IPS DF 6.9 (cell line): ENCODE measurements at places on chromosomes 4 and X.

DNA sequence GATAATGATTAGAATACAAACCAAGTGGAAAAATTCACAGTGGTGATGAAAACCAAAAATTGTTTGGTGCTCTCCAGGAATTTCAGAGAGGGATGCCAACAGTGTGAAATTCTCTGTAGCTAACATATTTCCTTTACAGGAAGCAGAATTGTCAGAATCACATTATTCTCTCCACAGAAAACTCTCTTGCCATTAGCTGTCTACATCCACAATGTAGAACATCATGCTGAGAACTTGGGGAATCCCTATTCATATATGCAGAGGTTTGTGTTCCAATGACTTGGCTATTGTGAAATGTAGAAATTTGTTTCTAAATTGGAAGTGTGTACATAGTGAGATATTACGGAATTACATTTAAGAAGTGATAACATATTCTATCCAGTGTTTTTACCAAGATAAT is 142.0 kb downstream of the PCDH7 start:
- no peaks in the 10 kb centered on the region for H3K36me3 ChIP-seq
- no peak for DNase-seq
- no peaks in the 10 kb centered on the region for H3K27me3 ChIP-seq
- H3K27ac ChIP-seq: no peak overlapping the region

DNA sequence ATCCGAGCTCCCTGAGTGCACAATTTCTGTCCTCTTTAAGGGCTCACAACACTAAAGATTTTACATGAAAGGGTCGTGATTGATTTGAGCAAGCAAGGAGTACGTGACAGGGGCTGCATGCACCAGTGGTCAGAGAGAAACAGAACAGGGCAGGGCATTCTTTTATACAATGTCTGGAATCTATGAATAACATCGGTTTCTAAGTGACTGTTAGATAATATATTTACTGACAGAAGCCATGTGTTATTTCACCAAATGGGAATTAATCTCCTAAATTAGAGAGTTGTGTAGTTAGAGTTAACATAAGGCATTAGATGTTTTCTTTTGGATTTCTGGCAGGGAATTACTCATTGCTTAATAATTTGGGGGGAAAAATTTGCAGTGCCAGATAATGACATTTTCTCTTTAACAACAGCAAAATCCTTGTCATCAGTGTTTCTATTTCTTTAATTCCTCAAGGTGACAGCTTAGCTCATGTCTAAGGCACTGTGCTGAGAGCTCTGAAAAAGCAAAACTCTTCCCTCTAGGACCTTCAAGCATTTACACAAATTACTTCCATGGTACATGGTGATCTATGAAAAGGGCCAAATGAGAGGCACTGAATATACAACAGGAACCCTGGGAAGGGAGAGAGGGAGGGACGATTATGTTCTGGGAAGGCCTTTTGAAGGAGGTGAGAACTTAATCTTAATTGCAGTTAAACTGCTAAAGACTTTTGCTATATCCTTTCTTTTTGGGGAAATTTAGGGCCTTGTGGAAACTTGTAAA is 145.0 kb downstream of the RTL3 start:
- H3K36me3 ChIP-seq: no peaks in the 10 kb centered on the region
- H3K4me1 ChIP-seq: no peaks in the 10 kb centered on the region
- H3K4me3 ChIP-seq: no peak overlapping the region
- no peaks in the 10 kb centered on the region for H3K27me3 ChIP-seq

- no peaks in the 10 kb centered on the region for H3K27me3 ChIP-seq
- H3K4me3 ChIP-seq: no peak overlapping the region
- no peak for DNase-seq
Observed at GRCh38 chr4:17650406-17650805, 36.0 kb downstream of the MED28 start.

DNA sequence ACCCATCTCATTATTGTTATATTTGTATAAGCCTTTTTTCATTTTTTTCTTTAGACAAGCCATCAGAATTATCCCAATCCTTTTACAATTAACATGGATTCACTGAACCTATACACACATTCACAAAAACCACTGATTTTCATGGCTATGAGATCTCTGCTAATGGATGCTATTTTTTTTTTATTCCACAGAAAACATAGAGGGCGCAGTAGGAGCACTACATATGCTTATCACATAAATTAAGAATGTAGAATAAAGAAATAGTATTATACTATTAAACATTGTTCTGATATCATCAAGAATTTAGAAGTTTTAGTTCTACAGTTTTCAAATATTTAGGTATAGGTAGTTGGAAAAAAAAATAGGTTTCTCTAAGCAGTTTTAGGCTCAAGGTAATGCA is 1477.4 kb downstream of the ARAP2 start:
- H3K4me1 ChIP-seq: no peaks in the 10 kb centered on the region
- DNase-seq: no peak
- no peaks in the 10 kb centered on the region for H3K36me3 ChIP-seq
- H3K27ac ChIP-seq: no peak overlapping the region
- no peak overlapping the region for H3K4me3 ChIP-seq

DNA sequence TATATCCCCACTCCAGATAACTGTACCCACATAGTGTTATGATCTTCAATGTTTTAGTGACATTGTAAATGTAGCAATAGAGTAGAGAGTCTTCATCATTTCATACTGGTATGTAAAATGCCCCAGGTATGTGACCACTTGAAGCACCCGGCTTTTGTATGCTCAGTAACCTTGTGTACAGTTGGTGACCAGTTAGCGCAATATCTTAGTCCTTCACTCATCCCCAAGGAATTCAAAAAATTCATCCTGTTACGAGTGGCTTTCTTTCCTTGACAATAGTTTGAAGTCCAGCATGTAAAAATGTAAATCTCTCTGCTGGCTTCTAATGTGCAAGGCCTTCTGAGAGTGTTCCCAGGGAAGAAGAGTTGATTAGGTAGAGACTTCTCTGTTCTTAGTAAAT is 145.6 kb downstream of the ARX start:
- H3K27me3 ChIP-seq: no peaks in the 10 kb centered on the region
- no peak overlapping the region for H3K4me3 ChIP-seq
- H3K27ac ChIP-seq: no peak overlapping the region

GRCh38 chr4:15244354-15244753 is 183.5 kb upstream of the C1QTNF7 start:
- H3K27ac ChIP-seq: no peak overlapping the region
- no peaks in the 10 kb centered on the region for H3K27me3 ChIP-seq
- no peaks in the 10 kb centered on the region for H3K4me1 ChIP-seq
- DNase-seq: no peak
- no peak overlapping the region for H3K4me3 ChIP-seq

GRCh38 chr4:139501117-139501516 is 47.2 kb downstream of the RAB33B start:
- H3K4me1 ChIP-seq: peaks cover 4% of the 10 kb centered on the region; the same call in 1 of the 2 replicates
- H3K36me3 ChIP-seq: no peaks in the 10 kb centered on the region
- no peak for DNase-seq
- no peak overlapping the region for H3K4me3 ChIP-seq
- H3K27me3 ChIP-seq: no peaks in the 10 kb centered on the region

GRCh38 chr4:105426187-105426897 is 47.5 kb downstream of the PPA2 start:
- no peak overlapping the region for H3K27ac ChIP-seq
- H3K4me3 ChIP-seq: no peak overlapping the region
- H3K4me1 ChIP-seq: no peaks in the 10 kb centered on the region
- no peaks in the 10 kb centered on the region for H3K36me3 ChIP-seq

- no peak overlapping the region for H3K4me3 ChIP-seq
- H3K36me3 ChIP-seq: peaks cover 2% of the 10 kb centered on the region; the same call in 1 of the 2 replicates
- no peaks in the 10 kb centered on the region for H3K4me1 ChIP-seq
- no peaks in the 10 kb centered on the region for H3K27me3 ChIP-seq
Observed at GRCh38 chrX:48942895-48943294, 14.5 kb downstream of the OTUD5 start.

- H3K27ac ChIP-seq: no peak overlapping the region
- no peak overlapping the region for H3K4me3 ChIP-seq
- H3K4me1 ChIP-seq: no peaks in the 10 kb centered on the region; the same call in 1 of the 2 replicates
- no peaks in the 10 kb centered on the region for H3K36me3 ChIP-seq
- no peak for DNase-seq
Observed at GRCh38 chrX:139832718-139833309, 100.0 kb downstream of the ATP11C start.

- no peak for DNase-seq
- no peaks in the 10 kb centered on the region for H3K36me3 ChIP-seq
- H3K27ac ChIP-seq: no peak overlapping the region
- no peak overlapping the region for H3K4me3 ChIP-seq
Observed at GRCh38 chrX:3990569-3990968, 277.1 kb upstream of the PRKX start.

GRCh38 chr4:95560774-95561173 is 12.0 kb upstream of the UNC5C start:
- no peaks in the 10 kb centered on the region; the same call in 1 of the 2 replicates for H3K4me1 ChIP-seq
- no peaks in the 10 kb centered on the region for H3K36me3 ChIP-seq
- no peaks in the 10 kb centered on the region for H3K27me3 ChIP-seq
- H3K4me3 ChIP-seq: no peak overlapping the region
- no peak overlapping the region for H3K27ac ChIP-seq

DNA sequence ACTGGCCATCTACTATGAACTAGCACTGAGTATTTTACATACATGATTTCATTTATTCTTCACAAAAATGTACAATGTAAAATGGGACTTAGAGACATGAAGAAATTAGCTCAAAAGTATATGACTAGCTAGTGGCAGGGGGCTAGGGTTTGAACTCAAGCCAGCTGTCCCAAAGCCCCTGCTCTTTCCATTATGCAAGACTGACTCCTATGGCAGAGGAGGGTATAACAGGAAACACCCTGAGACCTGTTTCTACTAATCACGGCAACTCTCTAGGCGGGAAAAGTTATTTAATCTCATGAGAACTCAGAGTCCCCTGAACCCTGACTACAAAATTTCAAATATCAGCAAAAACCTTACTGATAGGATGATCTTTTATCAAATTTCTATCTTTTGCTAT is 150.6 kb downstream of the PRDM5 start:
- DNase-seq: no peak
- H3K4me1 ChIP-seq: no peaks in the 10 kb centered on the region
- no peaks in the 10 kb centered on the region for H3K36me3 ChIP-seq
- no peaks in the 10 kb centered on the region for H3K27me3 ChIP-seq
- no peak overlapping the region for H3K4me3 ChIP-seq

DNA sequence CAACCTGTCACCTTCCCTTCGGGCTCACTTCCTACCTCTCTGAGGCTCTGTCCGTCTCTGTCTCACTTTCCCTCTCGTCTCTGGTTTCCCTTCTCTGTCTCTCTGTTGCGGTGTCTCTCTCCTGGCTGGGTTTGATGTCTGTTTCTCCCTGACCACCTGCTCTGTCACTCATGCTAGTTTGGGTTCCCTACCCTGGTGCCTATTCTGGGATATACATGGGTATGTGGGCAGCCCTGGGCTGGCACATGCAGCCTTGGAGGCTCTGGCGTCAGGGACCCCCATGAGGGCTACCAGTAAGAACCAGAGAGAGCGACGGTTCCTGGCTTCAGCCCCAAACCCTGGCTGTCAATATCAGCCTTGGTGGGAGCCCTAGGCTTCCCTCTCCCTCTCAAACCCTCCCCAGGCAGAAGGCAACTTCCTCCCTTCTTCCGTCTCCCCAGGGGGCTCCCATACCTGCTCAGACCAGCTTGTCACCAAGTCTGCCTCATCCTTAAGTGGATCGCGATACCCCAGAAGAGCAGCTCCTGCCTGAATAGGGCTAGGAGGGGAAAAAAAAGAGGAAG is 314 bp downstream of the DNASE1L1 start:
- no peak for DNase-seq
- no peaks in the 10 kb centered on the region for H3K27me3 ChIP-seq
- 0 out of 2 replicates have a peak, but pooled peaks cover 1% of the 10 kb centered on the region for H3K4me1 ChIP-seq

- no peak for DNase-seq
- no peaks in the 10 kb centered on the region for H3K36me3 ChIP-seq
- no peak overlapping the region for H3K4me3 ChIP-seq
Observed at GRCh38 chr4:186216465-186217024, 10.8 kb upstream of the KLKB1 start.

- no peaks in the 10 kb centered on the region for H3K4me1 ChIP-seq
- H3K36me3 ChIP-seq: no peaks in the 10 kb centered on the region
- no peak overlapping the region for H3K4me3 ChIP-seq
- H3K27me3 ChIP-seq: no peaks in the 10 kb centered on the region
- H3K27ac ChIP-seq: no peak overlapping the region
Observed at GRCh38 chr4:124948976-124949597, 236.6 kb upstream of the ANKRD50 start.

GRCh38 chr4:85210353-85210752 is 243.9 kb upstream of the WDFY3 start:
- no peak for DNase-seq
- H3K4me3 ChIP-seq: no peak overlapping the region
- H3K36me3 ChIP-seq: no peaks in the 10 kb centered on the region
- H3K27ac ChIP-seq: no peak overlapping the region

DNA sequence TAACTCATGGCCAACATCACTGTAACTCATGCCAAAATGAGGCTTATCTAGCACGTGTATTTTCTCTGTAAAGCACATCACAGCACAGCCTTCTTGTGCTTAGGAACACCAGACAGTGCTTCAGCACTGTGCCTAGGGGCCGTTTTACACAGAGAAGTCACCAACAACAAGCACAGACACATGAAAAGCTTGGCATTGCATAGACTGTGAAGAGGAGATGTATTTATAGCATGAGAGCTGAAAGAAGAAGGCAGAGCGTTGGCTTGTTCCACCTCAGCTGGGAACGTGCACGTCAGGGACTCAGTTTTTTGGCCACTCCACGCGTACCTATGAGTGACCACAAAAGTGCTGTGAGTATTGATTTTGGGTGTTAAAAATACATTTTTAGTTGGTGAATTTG is 116.3 kb upstream of the SFRP2 start:
- H3K27me3 ChIP-seq: no peaks in the 10 kb centered on the region
- H3K4me3 ChIP-seq: no peak overlapping the region
- no peak overlapping the region for H3K27ac ChIP-seq
- H3K36me3 ChIP-seq: no peaks in the 10 kb centered on the region

GRCh38 chr4:158229768-158230167 is 19.5 kb downstream of the TMEM144 start:
- no peak overlapping the region for H3K4me3 ChIP-seq
- H3K27me3 ChIP-seq: no peaks in the 10 kb centered on the region
- no peak overlapping the region for H3K27ac ChIP-seq

- H3K4me3 ChIP-seq: no peak overlapping the region
- 0 out of 2 replicates have a peak, but pooled peaks cover 1% of the 10 kb centered on the region for H3K4me1 ChIP-seq
- no peaks in the 10 kb centered on the region for H3K27me3 ChIP-seq
- no peaks in the 10 kb centered on the region for H3K36me3 ChIP-seq
- DNase-seq: no peak
- no peak overlapping the region for H3K27ac ChIP-seq
Observed at GRCh38 chr4:188433741-188434315, 294.6 kb downstream of the TRIML1 start.

DNA sequence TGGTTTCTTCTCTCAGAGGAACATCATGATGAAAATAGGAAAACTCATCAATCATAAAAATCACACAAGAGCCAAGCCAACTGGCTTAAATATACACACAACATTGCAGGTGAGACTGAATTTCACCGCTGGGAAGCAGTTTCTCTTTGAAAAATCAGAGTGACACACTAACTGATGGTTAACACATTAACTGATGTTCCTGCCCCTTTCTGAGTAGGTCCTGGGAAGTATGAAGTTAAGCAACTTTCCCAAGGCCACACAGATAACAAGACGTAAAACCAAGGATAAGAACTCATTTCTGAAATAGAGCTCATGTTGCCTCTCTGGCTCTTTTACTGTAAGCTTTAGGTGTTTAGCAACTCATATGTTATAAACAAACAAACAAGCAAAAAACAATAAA is 813.7 kb upstream of the HS3ST1 start:
- H3K4me3 ChIP-seq: no peak overlapping the region
- H3K27me3 ChIP-seq: no peaks in the 10 kb centered on the region
